ENCODE measurements at places on chromosomes 3 and 15.

DNA sequence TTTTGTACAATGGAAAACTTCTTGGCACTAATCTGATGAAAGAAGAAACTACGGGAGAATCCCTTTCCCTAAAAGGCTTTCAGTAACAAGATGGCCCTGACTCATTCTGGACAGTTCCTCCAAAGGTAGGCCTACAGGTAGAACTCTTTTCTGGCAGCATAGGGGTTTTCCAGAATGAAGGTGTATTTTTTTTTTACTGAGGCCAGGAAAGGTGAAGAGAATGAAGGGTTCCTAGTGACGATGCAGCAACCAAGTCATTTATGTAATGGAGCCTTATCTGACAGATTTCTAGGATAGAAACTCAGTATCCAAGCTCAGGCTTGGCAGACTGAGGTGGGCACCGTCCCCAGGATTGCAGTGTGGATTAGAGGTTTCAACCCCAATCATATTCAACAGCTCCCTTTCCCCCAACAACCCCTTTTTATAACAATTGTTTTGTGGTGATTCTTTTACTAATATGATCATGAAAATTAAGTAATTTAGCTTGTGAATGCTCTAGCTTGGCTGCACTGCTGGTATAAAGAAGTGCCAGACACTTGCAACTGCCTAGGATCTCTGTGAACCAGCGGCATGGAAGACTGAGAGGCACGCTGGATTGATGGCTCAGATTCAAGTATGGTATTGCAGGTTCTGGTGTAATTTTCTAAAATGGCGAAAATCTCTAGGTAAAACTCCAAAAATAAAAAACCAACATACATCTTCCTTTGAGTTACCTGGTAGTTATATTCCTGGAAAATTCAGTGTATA is 8.7 kb upstream of the TRIM69 start:
- no peak for DNase-seq

- DNase-seq = no peak
Observed at GRCh38 chr3:190706582-190706981, 155.9 kb downstream of the GMNC start.

DNA sequence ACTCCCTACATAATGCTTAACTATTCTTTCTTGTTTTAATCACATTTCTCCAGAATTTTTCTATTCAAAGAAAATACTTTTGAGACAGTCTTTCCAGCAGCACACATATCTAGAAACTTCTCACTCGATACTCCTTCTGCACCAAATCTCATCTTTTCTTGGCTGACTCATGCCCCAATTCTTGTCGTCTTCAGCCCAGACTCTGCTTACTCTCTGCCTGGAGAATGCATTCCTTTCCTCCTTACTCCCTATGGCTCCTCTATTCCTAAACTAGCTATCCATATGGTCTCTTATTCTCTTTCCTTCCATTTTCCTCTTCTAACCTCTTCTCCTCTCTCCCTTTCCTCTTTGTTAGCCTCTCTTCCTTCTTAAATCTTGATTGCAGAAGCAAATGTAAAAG is 158.7 kb downstream of the GBE1 start:
- DNase-seq = no peak

- no peak for DNase-seq
Observed at GRCh38 chr3:120369037-120369467, 19.9 kb upstream of the LRRC58 start.

- DNase-seq = no peak
Observed at GRCh38 chr3:101725194-101725889, 928 bp downstream of the CEP97 start.

GRCh38 chr3:171250444-171250843 is 209.8 kb downstream of the TNIK start:
- DNase-seq = no peak

- DNase-seq = no peak
Observed at GRCh38 chr15:58748852-58749531, 515 bp downstream of the ADAM10 start.

GRCh38 chr3:124064050-124064449 is 72.1 kb upstream of the ROPN1 start:
- no peak for DNase-seq

- DNase-seq = no peak
Observed at GRCh38 chr3:102102394-102102793, 253.1 kb downstream of the NFKBIZ start.

DNA sequence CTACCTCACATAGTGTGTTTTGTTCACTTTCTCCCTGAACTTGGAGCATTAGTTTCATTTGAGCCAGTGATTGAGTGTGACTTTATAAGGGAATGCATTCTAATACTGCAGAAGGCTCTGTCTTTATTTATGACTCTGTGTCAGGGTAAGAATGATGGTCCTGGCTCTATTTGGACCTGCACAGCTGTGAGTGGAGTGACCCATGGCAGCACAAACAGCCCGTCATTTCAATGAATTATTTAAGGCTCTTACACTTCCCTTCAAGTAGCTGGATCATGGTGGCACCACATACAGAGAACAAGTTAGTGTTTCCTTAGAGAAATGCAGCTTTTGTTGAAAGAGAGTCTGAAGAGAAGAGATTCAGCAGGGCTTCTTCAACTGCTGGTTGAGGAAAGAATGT is 16.4 kb downstream of the TMEM108 start:
- DNase-seq = no peak

- DNase-seq = no peak
Observed at GRCh38 chr3:32960404-32961170, 9.1 kb downstream of the CCR4 start.

GRCh38 chr3:69328103-69328962 is 57.6 kb downstream of the FRMD4B start:
- DNase-seq = no peak

DNA sequence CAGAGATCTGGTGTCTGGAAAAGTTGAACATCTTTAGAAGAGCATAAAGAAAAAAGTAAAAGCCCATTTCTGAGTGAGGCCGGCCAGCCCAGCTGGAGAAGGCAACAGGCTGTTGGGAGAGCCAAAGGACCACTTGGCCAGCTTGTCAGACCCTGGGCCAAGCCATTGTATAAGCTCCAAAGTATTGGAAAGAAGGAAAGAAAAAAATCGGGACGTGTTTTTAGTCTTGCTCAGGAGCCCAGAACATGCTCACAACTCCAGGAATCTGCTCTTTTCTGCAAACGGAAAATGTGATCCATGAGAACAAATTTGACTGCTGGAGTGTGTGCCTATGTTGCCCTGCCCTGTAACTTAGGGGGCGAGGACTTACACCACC is 10.4 kb upstream of the CLPX start:
- no peak for DNase-seq

DNA sequence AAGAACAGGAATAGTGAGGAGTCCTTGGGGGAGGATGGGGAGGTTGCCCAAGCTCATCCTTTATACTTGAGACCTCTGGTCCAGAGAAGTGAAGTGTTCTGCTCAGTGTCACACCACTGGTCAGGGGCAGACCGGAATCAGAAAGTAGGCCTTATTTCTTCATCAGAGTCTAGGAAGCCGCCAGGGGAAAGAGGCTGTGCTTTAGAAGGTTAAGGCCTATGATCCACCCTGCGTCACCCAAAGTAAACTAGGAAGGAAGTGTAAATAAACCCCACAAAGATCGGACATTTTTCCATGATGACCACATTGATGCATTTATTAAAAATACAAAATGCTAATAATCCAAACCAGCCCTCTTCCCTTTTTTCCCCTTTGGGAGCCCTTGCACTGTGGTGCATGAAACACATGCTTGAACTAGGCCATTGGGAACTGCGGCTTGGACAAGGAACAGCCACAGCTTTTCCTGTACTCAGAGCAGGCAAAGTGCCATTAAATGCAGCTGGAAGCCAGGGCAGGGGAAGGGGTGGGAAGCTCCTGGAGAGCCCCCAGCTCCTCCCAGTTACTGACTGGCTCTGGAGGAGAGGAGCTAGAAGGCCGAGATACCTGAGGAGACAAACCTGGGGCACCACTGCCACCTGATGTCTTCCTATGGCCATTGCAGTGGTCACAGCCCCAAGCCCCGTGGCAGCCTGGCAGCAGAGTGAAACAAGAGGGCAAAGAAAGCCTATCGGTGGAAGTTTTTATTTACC is 37.0 kb downstream of the CDC25A start:
- peak; percentile 37 for DNase-seq

DNA sequence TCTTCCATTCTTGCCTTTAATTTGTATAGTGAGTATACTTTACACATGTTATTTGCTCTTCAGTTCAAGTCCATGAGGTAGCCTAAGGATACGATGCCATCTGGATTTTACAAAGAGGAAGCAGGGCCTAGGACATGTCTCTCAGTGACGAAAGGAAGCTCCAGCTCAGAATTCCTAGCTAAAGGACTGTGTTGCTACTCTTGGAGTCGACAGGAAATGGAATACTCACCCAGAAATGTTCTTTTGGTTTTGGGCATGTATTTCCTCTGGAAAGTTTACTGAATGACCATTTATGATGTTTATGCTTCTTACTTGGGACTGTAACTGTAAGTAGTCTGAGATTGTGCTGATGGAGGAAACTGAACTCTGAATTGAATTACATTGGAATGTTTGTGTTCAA is 12.5 kb downstream of the OXNAD1 start:
- DNase-seq = no peak

- DNase-seq = no peak
Observed at GRCh38 chr3:194156095-194156494, 20.1 kb downstream of the HES1 start.

GRCh38 chr3:49701388-49702077 is 12.2 kb downstream of the RNF123 start:
- no peak for DNase-seq

DNA sequence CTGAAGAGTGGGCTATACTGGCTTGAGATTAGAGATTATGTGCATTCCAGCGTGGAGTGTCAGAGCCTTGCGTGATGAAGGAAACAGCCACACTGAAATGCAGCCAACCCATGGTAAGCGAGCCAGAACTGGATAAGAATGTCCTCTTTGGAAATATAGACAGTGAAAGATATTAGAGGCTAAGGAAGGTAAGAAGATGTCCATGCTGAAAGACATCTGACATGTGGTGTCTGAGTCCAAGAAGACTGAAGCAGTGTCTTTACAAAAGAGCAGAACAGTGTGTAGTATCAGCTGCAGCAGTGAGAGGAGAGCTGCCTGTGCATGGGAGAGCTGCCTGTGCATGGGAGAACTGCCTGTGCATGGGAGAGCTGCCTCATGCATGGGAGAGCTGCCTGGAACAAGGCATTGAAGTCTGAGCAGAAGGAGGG is 672.2 kb downstream of the DIPK2A start:
- DNase-seq = no peak

DNA sequence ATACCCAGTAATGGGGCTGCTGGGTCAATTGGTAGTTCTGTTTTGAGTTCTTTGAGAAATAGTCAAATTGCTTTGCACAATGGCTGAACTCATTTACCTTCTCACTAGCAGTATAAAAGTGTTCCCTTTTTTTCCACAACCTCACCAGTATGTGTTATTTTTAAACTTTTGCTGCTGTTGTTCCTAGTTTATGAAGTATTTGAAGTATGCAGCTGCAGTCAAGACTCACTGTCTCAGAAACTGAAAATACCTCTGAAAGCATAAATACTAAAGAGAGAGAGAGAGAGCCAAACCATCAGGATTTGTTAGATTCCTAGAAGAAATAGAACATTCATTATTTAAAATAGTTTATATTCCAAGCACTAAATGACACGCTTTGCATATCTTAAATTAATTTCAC is 764.2 kb downstream of the NTRK3 start:
- no peak for DNase-seq

GRCh38 chr3:46517016-46517783 is 19.4 kb downstream of the RTP3 start:
- peak; percentile 80 for DNase-seq

- DNase-seq = no peak
Observed at GRCh38 chr3:43873723-43874122, 183.0 kb downstream of the ABHD5 start.

DNA sequence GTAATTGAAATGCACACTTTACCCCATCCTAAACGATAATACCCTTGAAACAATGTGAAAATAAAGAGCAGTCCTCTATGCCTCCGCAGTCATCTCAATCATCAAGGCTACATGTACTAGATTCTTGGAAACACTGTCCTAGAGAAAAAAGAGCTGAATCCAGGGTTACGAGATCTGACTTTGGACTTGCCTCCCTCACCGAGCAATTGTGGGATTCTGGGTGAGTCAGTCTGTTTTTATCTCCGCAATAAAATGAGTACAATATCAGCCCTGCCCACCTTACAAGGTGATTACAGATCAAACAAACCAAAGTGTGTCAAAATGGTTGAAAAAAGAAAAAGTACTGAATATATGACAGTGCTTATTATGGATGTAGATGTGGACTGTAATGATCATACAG is 152.3 kb upstream of the SNTN start:
- DNase-seq = no peak

DNA sequence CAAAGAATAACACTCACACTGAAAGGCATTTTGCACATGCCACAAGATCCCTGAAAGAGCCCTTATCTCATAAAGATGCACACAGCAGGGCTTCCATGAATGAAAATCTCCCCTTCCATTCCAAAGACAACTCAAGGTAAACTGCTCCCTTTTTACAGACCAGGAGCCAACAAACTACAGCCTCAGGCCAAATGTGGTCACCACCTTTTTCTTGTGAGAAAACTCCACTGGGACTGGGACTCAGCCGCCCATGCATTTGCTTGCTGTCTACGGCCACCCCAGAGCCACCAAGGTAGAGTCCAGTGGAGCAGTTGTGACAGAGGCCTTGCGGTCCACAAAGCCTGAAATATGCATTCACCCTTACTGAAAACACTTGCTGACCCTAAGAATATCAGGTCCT is 334.8 kb downstream of the OCA2 start:
- no peak for DNase-seq

- no peak for DNase-seq
Observed at GRCh38 chr3:37673401-37673800, 188.3 kb upstream of the CTDSPL start.

DNA sequence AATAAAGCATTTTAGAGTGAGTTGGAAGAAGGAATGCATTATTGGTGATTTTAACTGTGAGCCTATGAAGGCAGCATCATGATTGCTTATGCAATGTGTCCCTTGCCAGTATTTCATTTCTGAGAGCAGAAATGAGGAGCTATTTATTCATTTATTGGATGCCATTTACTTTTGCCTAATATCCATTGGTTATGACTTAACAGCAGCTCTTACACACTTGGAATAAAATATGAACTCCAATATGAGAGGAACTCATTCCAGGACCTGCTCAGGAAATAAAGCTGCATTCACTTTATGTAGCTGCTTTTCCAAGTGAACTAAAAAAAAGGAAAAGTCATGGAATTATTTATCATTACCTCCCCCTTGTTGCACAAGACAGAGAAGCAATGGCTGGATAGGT is 280.1 kb downstream of the LRTM1 start:
- no peak for DNase-seq

Data from non-pigmented ciliary epithelial cell (primary cell).